Heart left ventricle (tissue), 16 donors: ENCODE measurements at places on chromosomes 12 and 14. TPM values are rescaled to one million over a fixed set of nuclear protein-coding genes. Genes with fewer than 3 reads are reported as not detected.

GRCh38 chr12:109927622-109928021, 27.5 kb downstream of the TCHP start:
- no peak for DNase-seq

DNA sequence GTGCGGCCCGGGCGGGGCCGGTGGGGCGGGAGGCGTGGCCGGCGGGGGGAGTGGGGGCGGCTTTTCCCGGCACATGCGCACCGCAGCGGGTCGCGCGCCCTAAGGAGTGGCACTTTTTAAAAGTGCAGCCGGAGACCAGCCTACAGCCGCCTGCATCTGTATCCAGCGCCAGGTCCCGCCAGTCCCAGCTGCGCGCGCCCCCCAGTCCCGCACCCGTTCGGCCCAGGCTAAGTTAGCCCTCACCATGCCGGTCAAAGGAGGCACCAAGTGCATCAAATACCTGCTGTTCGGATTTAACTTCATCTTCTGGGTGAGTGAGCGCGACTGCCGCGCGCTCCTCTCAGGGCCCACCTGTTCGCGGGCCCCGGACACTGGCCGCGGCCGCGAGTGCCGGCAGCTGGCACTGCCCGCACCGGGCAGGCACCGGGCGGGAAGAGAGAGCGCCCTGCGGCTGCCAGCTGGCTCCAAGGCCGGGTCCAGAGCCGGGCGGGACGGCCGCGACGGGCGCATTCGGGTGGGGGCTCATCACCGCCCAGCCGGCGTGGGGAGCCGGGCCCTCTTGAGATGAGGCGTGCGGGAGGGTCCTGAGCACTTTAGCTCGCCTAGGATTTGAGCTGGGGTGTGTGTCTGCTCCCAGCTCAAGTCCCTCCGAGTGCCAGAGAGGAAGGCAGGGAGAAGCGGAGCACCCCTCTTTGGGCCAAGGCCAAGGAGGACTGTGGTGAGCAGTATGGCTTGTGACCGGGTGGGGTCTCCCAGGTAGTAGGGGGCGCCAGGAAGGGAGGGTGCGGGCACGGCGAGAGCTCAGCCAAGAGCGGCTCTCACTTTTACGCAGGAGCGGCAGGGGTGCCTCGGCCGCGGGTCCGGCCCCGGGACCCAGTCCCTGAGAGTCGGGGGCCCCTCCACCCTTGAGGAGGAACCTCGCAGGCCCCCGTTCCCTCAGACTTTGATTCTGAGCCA, at the start of gene CD9:
TSS of gene CD9 (plus strand) at position 145 of the 957 bp plus-strand sequence. CDS start at position 245, 100 bp downstream.
- peak; percentile 75 for DNase-seq

The HOXC11 gene
- not detected for total RNA-seq

DNA sequence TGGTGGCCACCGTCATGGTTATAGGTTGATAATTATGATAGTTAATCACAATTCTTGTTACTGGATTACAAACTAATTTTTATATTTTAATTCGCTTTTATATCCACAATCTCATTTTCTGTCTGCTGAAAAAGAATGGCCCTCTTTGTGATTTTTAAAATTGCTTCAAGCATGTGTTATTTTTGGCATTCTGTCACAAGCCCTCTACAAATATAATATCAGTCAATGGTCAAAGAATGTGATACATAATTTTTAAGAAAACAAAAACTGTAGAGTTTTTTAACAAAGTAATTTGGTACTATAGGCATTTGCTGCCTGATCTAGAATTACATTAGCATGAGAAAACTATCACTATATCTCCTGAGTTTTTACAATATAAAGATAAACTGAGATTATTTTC, 352.0 kb upstream of the TMTC1 start:
- no peak for DNase-seq

The AMN gene
- total RNA-seq: not detected

GRCh38 chr12:91703491-91704283, 442.0 kb downstream of the BTG1 start:
- DNase-seq: no peak

The SSPN gene
- 98.9 TPM for total RNA-seq

- no peak for DNase-seq
These were observed 5.1 kb downstream of the E2F7 start for GRCh38 chr12:77060136-77060882.

The FOXA1 gene
- not detected for total RNA-seq

The CMKLR1 gene
- 7.0 TPM for total RNA-seq

- DNase-seq: no peak
These were observed 174.5 kb downstream of the TSPAN9 start for GRCh38 chr12:3251691-3252090.

The FAM234B gene
- 1.9 TPM for total RNA-seq
